Left renal pelvis (tissue), 4 donors: ENCODE measurements at places on chromosomes 13 and 19.

DNA sequence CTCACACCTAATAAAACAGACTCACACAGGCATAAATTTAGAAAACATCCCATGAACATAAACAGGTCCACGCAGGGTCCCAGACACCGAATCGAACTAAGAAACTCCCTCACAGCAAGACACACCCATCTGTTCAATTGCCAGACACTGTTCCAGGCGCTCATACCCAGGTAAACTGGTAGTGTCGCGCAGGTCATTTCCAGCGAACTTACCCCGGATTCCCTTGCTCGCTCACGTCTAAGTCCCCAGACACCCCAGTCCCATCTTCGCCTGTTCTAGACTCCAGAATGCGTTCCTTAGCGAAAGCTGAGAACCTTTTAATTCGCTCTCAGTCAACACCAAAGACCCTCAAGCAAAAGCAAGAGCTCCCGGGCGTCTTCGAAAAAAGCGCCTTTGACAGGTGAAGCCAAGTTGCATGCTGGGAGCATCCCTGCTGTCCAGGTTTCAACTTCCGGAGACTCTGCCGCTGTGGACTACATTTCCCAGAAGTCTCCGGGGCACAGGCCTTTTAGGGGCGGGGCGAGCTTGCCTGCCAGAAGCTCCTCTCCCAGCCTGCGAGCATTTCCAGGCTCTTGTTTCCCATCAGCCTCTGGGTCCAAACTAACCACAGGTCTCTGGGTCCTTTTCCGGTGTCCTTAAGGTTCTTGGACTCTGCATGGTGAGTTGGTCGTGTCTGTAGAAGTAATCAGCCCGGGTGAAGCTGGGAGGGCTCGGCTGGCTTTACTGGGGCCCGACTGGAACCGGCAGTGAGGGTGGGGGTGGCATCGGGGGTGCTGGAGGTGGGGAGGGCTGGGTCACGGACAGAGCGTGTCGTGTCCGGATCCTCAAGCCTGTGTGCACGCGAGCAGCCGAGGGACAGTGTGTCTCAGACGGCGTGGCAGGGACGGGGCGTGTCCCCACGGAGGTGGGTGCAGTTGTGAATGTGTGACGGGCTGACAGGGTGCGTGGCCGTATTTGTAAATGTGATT is at the start of gene ZNF283:
TSS of gene ZNF283 (plus strand) at position 535 of the 968 bp plus-strand sequence. CDS start 6,184 bp downstream, outside the sequence.
- peak; percentile 74 for DNase-seq

- DNase-seq = no peak
Observed at GRCh38 chr13:25384758-25385410, 13.1 kb downstream of the ATP8A2 start.

DNA sequence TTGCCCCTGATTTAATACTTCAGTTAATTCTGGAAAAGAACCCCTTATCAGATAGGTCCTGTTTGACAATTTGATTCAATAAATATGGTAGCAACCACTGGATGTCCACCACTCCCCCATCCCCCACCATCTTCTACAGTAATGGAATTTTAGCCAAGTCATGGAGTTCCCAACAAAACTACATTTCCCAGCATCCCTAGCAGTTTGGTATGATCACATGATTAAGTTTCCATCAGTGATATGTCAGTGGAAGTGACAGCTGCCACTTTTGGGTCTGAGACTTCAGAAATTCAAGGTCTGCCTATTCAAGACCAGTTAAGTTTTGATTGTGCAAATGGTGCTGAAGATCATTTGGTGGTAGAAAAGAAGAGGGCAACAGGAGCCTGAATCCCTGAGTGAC is 85.5 kb downstream of the CACNA1A start:
- DNase-seq = no peak

DNA sequence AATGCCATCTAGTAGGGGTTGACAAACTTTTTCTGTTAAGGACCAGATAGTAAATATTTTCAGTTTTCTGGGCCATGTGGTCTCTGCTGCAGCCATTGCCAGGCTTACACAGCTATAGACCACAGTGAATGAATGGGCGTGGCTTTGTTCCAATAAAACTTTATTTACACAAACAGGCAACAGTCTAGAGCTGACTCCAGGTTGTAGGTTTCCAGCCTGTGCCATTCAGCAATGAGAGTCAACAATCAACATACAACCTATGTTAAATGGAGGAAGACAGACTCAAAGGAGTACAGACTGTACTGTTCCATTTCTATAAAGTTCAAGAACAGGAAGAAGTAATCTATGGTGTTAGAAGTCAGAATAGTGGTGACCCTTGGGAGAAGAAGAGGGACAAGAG is 15.2 kb upstream of the IZUMO2 start:
- DNase-seq = no peak

GRCh38 chr19:12997967-12998940 is 3.0 kb downstream of the NFIX start:
- DNase-seq = no peak

GRCh38 chr19:18723871-18724377 is 40.4 kb downstream of the CRTC1 start:
- DNase-seq = no peak

DNA sequence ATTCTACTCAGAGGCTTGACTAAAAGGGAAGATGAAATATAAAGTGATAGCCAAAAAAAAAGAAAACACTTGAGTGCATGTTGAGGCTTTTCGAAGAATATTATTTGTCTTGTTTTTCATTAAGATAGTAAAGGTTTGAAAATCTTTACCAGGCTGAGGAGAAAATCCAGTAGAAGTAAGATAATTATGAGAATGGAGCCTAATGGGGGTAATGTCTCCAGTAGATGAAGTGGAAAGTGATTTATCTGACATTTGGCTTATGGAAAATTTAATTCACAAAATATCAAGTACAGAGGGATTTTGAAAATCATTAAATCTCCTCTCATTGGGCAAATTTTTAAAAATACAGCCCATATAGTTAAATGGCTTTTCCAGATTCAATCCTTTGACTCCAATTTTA is 274.9 kb downstream of the SPRY2 start:
- DNase-seq = no peak

DNA sequence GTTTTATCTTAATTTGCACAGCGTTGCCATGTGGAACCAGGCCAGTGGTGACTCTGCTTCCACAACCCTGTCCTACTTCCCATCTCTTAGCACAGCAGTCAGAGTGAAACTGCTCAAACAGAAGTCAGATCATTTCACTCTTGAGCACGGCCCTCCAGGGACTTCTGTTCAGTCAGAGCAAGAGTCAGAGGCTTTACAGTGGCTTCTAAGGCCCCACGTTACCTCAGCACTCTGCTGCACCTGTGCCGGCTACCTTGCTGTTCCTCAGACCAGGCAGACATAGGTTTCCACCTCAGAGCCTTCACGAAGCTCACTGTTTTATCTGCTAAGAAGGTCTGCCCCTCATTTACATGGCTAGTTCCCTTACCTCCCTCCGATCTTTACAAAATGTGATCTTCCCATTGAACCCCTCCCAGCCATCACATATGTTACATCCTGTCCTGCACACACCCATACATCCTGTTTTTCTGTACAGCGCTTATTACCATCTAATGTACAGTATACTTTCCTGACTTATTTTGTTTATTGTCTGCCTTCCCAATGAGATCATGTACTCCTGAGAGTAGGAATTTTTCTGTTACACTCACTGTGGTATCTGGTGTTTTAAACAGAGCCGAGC is 41.6 kb downstream of the TM9SF2 start:
- DNase-seq = no peak

- no peak for DNase-seq
Observed at GRCh38 chr19:16456652-16457194, 15.0 kb downstream of the EPS15L1 start.

GRCh38 chr19:48810151-48810550 is 678 bp downstream of the BCAT2 start:
- DNase-seq = no peak

DNA sequence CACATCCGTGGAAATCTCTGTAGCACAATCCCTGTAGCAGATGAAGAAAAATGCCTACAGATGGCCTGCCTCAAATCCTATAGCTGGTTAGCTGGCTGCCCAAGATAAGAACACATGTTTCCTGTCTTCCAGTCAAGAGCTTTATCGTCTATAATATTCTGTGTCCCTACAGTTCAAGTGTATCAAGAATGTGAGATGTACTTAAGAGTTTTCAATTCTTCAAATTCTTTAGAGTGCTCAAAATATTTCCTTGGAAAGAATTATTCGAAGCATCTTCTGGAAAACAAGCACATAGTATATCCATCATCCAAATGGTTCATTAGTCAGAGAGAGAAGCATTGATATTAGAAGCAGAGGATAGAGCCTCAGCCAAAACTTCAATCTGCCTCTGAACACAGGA is 239.8 kb downstream of the COG6 start:
- no peak for DNase-seq

DNA sequence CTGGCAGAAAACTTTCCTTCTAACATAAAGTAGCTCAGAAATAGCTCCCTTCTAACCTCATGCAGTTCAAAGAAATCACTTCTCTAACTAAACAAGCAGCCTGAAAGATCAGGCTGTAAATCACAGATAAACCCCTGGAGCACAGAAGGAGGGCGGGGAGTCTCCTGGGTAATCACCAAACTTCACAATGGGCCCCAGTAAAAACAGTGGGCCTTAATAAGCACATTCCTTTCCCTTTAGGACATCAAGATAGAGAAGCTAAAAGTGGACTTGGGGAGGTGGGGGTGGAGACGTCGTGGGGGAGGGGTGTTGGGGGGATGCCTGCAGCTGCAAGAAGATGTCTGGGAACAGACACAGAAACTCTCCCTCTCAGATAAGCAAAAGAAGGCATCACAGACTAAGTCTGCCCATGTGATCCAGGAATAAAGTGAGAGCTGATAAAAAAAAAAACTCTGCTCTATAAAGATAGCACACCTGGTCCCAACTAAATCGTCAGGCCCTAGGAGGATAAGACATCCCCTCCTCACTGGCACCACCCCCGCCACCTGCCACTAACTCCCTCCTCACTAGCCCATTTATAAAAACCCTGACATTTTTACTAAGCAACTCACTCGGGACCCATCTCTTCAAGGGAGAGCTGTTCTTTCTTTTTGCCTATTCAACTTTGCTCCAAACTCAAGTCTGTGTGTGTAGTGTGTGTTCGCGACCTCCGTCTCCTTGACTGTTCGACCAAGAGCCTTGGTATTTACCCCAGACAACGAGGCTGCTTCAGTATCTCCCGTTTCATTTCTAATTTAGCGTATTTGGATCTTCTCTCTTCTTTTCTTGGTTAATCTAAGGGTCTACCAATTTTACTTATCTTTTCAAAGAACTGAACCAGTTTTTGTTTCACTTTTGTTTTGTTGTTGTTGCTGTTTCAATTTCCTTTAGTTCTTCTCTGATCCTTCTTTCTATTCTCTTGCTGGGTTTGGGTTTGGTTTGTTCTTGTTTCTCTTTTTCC is 31.7 kb downstream of the DNAJC15 start:
- DNase-seq = peak; percentile 56

DNA sequence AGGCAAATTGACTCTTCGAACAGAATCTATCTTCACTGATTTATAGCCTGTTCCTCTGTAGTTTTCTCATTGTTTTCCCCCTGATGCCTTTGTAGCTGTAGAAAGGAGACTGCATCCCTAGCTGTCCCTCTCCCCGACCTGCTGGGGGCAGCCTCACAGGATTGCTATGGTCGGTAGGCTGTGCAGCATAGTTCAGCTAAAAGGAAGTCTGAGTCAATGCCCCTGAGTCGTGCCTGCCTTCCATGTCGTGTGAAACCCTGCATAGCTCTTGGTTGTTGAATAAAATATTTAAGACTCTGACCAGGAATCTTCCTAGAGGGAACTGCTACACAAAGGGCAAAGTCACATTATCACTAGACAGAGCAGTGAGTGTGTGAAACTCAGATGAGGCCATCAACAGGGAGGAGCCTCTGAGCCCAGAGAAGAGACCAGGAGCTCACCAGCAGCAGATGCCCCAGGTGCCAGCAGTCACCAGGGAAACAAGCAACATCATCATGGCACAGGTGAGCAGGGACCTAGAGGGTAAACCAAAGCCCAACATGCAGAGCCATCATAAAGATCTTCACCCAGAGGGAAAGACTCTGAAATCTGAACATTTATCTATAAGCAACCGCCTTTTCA is 108.4 kb upstream of the NBEA start:
- no peak for DNase-seq

DNA sequence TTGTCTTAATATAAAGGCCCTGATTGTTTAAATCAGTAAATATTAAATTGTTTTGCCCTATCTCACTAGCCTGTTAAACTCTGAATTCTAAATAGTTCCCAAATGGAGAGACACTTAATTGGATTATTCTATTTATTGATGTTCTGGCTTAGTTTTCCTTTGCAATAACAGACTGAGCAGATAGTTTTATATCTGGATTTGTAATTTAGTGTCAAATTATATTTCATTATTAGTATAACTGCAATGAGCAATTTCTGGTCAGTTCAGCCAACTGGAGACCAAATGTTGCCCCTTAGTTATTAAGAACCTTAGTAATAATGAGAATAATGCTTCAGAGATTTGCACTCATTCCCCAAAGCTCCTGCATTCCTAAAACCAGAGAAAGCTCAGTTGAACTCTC is 10.1 kb downstream of the FAM124A start:
- no peak for DNase-seq

- no peak for DNase-seq
Observed at GRCh38 chr19:34325981-34326787, 38.8 kb upstream of the GPI start.

DNA sequence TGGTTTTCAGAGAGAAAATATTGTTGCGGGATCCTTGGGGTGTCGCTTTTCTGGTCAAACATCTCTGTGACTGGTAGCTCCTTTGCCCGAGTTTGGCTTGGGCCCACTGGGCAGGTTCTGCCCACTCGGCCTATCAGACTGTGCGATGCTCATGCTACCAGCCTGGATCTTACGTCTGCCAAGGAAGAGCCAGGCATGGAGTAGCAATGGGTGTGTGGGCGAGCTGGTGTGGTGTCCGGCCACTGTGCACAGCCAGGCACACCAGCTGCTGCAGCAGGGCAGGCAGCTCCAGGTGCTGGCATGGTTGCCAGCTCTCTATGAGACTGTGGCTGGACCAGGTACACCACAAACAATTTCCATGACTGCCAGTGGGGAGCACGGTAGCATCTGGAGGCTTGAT is 1351.8 kb upstream of the PCDH20 start:
- DNase-seq = no peak

- no peak for DNase-seq
Observed at GRCh38 chr19:14519860-14520407, 1.7 kb upstream of the DNAJB1 start.

DNA sequence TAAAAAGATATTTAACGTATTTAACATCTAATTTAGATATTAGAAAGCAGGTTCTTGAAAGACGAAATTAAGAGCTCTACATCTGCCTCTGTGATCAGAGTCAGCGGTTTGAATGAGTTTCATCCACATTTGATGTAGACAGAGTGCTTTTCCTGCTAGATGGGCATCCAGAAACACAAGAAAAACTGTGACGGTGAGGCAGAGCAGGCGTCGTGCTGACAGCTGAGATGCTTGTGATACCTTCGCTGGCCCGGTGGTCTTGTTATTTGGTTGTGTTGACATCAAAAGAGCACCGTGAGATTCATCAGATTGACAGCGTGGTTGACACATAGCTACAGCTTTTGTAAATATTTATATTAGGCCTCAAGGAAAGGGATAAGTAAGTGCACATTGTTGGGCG is 399.1 kb downstream of the GPC5 start:
- no peak for DNase-seq

GRCh38 chr13:20044086-20044485 is 85.6 kb downstream of the ZMYM2 start:
- DNase-seq = no peak

GRCh38 chr13:45303026-45303425 is 38.0 kb downstream of the TPT1 start:
- DNase-seq = no peak
